T-cell (primary cell): ENCODE measurements at places on chromosomes 6 and 20. TPM values are rescaled to one million over a fixed set of nuclear protein-coding genes. Genes with fewer than 3 reads are reported as not detected.

AARS2 gene
- 18.0 TPM for total RNA-seq

KIF3B gene
- total RNA-seq: 13.6 TPM

DNA sequence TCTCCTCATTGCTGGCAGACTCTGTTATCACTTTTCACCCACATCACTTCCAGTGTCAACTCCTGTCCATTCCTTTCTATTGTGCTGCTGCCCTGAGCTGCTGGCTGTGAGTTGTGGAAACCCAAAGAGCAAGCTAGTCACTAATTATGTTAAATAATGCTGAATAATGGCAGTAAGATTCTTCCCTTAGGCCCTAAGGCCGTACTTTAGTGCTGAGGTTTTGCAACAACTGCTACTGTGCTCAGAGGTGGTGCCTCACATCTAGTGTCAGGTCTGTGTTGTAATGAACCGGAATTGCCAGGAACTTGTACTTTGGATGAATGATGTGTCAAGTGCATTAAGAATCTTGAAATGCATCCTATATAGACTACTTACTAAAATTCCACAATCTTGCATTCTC lies 372.2 kb upstream of the RNF217 start:
- DNase-seq: no peak
- H3K27ac ChIP-seq: no peak overlapping the region
- H3K27me3 ChIP-seq: no peaks in the 10 kb centered on the region
- no peaks in the 10 kb centered on the region for H3K4me1 ChIP-seq
- H3K4me3 ChIP-seq: no peak overlapping the region

BICRAL gene
- total RNA-seq: 33.4 TPM

DNA sequence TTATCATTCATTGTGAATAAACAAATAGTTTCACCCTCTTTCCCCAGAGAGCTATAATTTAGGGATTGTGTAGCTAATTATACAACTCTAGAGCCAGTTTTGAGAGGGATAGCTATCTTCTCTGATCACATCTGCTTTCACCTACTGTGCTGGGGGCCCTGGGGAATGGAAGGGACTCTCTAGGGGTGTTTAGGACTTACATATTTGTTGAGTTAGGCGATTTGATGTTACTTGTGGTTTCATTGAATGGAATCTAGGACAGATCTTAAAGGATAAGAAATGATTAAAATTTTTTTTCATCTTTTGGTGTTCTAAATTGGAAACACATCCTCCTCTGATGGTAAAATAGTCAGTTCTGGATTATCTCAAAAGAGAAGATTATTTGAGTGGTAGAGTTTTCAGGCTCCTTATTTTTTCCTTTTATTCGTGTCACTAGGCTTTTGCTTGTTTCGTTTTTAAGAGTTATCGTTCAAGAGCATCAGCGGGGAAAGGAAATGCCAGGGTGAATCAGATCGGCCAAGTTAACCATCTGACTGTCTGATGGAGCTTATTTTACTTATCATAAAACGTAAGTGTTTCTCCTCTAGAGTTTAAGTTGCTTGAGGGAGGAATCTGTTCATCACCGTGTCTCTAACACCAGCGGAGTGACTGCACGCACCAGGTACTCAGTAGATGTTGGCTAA lies 236.7 kb downstream of the FARS2 start:
- H3K36me3 ChIP-seq: no peaks in the 10 kb centered on the region
- DNase-seq: no peak
- no peak overlapping the region for H3K4me3 ChIP-seq
- no peaks in the 10 kb centered on the region for H3K27me3 ChIP-seq

DNA sequence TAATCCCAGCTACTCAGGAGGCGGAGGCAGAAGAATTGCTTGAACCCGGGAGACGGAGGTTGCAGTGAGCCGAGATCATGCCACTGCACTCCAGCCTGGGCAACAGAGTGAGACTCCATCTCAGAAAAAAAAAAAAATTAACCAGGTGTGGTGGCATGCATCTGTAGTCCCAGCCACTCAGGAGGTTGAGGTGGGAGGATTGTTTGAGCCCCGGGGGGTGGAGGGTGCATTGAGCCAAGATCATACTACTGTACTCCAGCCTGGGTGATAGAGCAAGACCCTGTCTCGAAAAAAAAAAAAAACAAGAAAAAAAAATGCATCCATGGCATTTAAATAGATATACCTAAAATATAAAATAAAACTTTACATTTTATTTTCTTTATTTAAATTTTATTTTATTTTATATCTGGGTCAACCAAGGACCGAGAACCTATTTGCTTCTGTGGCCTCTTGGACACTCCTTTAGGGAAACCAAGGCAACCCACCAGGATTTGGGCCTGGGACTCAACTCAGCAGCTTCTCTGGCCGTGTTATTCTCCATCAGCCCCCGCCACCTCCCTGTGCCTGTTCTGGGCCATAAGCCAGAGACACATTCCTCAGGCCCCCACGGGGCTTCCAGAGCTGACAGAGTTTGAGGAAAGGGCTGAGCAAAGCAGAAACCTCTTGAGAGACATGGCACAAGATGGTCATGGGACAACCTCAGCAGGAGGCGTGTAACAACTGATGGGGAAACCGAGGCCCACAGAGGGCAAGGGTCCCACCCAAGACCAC lies 6.2 kb downstream of the SNTA1 start:
- peaks cover 3% of the 10 kb centered on the region for H3K4me1 ChIP-seq
- no peak overlapping the region for H3K27ac ChIP-seq
- H3K36me3 ChIP-seq: no peaks in the 10 kb centered on the region
- DNase-seq: no peak
- H3K4me3 ChIP-seq: no peak overlapping the region

RIPPLY2 gene
- not detected for total RNA-seq

TINAG gene
- total RNA-seq: not detected

SGK1 gene
- total RNA-seq: 80.3 TPM

DNA sequence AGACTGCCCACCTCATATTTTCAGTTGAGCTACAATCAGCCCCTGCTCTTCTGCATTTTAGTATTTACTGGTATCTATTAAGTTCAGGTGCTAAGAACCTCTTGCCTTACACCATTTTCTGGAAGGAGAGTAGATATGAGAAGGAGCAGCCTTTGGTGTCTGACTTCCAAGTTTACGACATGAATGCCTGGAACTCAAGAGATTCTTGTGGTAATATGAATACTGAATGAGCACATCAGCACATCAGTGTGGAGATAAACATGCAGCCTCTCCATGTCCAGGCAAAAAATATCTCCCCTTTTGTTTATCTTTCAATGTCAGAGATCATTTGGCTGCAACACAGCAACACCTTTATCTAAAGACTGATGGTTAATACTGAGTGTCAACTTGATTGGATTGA lies 65.8 kb upstream of the THEMIS start:
- H3K4me1 ChIP-seq: peaks cover 8% of the 10 kb centered on the region
- DNase-seq: no peak
- no peak overlapping the region for H3K4me3 ChIP-seq

DNA sequence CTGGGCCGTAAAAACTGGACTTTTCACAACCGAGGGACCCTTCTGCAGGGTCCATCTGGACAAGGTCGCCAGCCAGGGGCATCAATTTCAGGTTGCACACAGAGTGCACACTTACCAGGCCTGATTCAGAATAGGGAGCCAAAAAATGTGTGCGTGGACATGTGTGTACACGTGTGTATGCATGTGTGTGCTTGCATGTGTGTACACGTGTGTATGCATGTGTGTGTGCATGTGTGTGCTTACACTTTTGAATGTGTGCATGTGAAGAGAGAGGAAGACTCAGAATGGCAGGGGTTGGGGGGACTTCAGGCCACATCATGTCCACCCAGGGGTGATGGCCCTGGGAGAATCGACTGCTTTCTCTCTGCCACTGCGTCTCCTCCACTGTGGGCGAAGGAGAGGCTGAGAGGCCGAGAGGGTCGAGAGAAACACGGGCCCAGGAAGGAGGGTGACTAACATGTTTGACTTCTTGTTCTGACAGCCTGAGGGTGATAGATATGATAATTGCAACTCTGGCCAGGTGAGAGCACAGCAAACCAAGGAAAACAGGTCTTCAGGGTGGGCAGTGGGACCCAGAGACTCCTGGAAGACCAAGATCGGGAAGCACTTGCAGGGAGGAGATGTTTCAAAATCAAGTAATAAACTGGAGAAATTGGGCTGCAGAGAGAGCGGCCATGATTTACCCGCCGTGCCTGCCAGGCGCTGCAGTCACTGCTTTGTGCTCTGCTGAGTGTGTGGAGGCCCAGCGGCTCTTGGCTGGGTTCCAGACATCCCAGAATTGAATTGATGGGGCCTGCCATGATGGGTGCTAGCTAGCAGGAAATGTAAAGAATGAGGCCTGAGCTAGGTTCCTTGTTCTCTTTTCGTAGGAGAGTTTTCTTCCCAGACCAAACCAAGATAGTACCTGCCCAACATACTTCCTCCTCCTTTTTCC lies 310.8 kb downstream of the QKI start:
- DNase-seq: no peak
- no peak overlapping the region for H3K4me3 ChIP-seq
- peaks cover 3% of the 10 kb centered on the region for H3K4me1 ChIP-seq
- no peaks in the 10 kb centered on the region for H3K27me3 ChIP-seq
- H3K27ac ChIP-seq: no peak overlapping the region

DNA sequence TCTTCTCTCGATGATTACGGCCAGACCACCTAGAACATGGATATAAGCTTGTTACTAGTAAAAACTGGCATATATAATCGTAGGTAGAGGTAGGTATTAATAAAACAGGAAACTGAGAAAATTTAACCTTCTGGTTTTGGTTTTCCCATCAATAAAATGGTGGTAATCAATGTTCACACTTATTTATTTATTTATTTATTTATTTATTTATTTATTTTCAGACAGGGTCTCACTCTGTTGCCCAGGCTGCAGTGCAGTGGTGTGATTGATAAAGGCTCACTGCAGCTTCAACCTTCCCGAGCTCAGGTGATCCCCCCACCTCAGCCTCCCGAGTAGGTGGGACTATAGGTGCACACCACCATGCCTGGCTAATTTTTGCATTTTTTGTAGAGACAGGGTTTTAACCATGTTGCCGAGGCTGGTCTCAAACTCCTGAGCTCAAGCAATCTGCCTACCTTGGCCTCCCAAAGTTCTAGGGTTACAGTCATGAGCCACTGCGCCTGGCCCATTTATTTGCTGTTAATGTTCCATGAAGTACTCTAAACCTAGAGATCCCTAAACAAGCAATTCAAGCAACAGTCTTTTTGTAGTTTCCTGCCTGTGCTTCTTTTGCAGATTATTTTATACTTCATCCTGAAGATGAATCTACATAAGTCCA lies 11.5 kb downstream of the TOMM6 start:
- no peak overlapping the region for H3K27ac ChIP-seq
- no peak for DNase-seq
- H3K36me3 ChIP-seq: peaks cover 4% of the 10 kb centered on the region
- no peak overlapping the region for H3K4me3 ChIP-seq

DNA sequence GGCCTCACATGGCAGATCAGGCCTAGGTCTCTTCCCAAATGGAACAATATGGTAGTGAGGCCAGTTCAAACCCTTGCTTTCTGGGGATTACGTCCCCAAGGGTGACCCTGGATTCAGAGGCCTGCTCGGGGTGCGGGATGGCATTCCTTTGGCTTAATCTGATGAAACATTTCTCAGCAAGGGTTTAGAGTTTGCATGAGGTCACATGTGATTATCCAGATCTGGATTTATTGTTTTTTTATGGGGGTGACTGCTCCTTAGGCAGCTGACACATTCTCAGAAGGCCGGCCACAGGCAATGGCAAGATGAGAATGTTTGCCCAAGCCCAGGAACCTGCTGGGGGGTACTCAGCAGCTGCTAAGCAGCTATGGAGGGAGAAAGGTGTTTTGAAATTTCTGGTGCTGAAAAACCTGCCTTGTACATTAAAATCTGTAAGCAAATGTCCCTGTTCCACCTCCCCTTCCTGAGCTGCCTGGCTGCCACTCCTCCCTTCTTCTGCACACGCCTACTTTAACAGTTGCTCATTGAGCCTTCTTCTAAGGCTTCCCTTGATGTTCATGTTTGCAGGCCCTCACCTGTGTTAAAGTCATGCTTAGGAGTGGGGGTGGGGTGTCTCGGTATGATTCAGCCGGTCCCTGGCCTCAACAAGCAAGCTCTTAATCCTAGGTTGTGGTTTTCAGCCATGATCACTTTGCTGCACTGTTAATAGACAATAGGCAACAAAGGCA lies 37.9 kb upstream of the FUCA2 start:
- no peaks in the 10 kb centered on the region for H3K36me3 ChIP-seq
- H3K27ac ChIP-seq: no peak overlapping the region
- peaks cover 40% of the 10 kb centered on the region for H3K4me1 ChIP-seq
- H3K4me3 ChIP-seq: no peak overlapping the region
- DNase-seq: no peak

DNA sequence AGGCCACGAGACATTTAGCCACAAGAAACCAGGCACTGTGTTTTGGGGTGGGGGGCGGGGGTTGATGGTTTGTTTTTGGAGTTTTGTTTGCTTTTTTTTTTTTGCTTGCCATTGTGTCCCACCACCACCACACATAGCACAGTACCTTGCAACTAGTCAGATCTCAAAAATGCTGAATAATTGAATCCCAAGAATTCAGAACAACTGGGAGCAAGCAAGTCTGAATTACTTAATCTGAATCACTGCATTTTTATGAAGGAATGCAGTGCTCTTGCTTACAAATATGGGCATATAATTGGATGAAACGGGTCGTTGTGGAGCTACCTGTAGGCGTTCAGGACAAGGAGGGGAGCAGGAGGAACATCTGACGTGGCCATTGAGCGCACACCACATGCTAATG lies 151.5 kb upstream of the CDYL start:
- no peaks in the 10 kb centered on the region for H3K27me3 ChIP-seq
- H3K27ac ChIP-seq: no peak overlapping the region
- no peak for DNase-seq
- no peaks in the 10 kb centered on the region for H3K36me3 ChIP-seq
- H3K4me3 ChIP-seq: no peak overlapping the region
- H3K4me1 ChIP-seq: no peaks in the 10 kb centered on the region

DNA sequence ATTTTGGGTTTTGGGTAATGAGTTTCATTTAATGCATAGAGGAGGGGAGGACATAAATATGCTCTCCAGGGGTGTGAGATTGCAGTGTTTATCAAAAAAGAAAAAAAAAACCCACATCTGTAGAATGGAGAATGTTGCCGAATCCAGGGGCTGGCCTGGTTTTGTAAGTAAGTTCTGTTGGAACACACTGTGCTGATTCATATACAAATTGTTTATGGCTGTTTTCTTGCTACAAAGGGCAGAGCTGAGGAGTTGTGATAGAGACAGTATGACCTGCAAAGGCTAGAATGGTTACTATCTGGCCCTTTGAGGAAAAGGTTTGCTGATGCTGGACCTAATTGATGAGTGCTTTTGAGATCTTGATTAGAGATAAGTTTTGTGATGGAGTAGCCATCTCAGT lies 30.4 kb downstream of the SCAF8 start:
- H3K27ac ChIP-seq: no peak overlapping the region
- H3K27me3 ChIP-seq: no peaks in the 10 kb centered on the region
- H3K4me1 ChIP-seq: peaks cover 25% of the 10 kb centered on the region
- H3K4me3 ChIP-seq: no peak overlapping the region

DNA sequence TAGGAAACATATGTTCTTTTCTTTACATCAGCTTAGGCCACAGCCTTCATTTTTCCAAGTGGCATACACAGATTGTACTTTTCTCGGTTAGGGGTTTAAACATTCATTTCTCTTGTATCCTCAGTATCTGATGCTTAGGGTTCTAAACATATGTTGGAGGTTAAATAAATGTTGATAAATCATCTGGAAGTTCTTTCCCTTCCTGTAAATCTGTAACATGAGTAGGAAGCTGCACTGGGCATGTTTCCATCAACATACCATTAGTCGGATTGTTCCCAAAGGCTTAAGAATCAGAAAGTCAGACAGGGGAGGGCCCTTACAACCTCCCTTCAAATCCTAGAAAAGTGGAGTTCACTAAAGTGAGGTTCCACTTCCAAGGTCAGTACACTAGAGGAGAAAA lies 54.8 kb upstream of the BCLAF1 start:
- no peak overlapping the region for H3K27ac ChIP-seq
- no peak for DNase-seq
- H3K4me1 ChIP-seq: no peaks in the 10 kb centered on the region
- no peaks in the 10 kb centered on the region for H3K36me3 ChIP-seq
- no peak overlapping the region for H3K4me3 ChIP-seq
- H3K27me3 ChIP-seq: no peaks in the 10 kb centered on the region
